ENCODE measurements at places on chromosomes 12 and 14.

DNA sequence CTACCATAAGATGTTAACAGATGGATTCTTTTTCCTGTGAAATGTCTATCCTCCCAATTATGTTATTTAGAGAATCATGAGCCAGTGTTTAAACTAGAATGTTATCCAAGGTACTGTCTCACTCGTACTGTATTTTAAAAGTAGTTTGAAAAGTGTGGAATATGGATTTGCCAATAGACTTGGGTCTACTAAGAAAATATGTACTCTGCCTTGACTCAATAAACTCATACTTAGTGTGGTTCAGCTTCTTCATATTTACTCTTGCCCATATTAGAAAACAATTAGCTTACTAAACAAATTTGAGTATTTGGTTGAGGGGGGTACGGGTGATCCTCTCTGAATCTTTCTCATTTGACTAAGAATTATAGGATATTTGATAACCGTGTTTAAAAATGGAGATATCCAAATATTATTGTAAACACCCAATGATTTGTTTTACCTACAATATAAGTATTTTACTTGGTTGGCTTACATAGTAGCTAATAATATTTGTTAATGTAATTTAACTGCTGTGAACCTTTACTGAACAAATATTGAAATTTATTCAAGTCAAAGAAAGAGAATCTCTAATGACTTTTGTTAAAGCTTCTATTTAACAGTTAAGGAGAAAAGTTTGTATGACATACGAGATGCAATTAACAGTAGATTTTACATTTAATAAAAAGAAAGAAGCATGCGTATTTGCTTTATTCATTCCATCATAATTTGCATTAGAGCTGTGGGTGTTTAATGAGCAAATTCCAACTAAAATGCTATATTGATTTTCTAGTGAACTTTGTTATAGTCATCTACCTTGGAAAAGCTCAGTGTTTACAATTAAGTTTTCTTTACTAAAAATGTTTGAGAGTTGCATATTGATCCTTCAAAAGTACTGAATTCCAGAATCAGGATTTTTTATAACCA is 81.2 kb downstream of the MIPOL1 start:
- DNase-seq: no peak

GRCh38 chr14:61538464-61539022 is 156.8 kb upstream of the HIF1A start:
- DNase-seq: no peak

- no peak for DNase-seq
These were observed 16.1 kb downstream of the ACADS start for GRCh38 chr12:120741476-120742421.

GRCh38 chr14:55807881-55808379 is 227.9 kb downstream of the KTN1 start:
- no peak for DNase-seq

- DNase-seq: no peak
These were observed 233.6 kb upstream of the SRRM4 start for GRCh38 chr12:118747771-118748170.

DNA sequence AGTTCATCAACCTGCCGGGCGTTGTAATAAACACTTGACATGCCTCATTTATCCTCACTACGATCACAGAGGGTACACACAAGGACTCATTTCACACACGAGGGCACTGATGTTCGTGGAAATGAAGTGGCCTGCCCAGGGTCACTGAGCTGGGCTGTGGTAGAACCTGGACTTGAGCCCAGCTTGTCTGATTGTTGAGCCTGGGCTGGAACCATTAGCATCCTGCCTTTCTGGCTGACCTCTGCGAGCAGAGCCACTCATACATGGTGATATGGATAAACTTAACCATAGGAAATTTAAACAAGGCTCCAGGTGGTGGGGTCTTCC is 16.6 kb upstream of the JDP2 start:
- no peak for DNase-seq

GRCh38 chr14:104446611-104447010 is 133.0 kb upstream of the C14orf180 start:
- no peak for DNase-seq

GRCh38 chr14:76612654-76613053 is 148.6 kb upstream of the VASH1 start:
- DNase-seq: no peak

- DNase-seq: no peak
These were observed 29.8 kb upstream of the PLEKHG6 start for GRCh38 chr12:6280672-6281071.

- peak; percentile 4 for DNase-seq
These were observed 11.7 kb upstream of the RAD51AP1 start for GRCh38 chr12:4526923-4527546.

DNA sequence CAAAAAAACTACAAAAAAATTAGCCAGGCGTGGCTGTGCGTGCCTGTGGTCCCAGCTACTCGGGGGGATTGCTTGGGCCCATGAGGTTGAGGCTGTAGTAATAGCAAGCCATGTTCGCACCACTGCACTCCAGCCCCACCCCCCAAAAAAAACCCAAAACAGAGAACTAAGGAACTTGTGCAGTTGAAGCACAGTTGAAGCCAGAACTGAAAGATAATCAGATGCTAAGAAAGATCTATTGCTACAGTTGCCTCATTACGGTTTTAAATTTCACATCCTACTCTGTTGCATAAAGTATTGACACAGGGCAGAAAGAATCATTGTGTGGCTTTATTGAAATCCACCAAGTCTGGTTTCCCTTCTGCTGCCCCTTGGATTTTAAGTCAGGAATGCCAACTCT is 3.8 kb downstream of the CS start:
- DNase-seq: no peak

GRCh38 chr12:105920161-105920684 is 218.5 kb downstream of the NUAK1 start:
- DNase-seq: no peak

- no peak for DNase-seq
These were observed 225.0 kb downstream of the GXYLT1 start for GRCh38 chr12:41919526-41920261.

DNA sequence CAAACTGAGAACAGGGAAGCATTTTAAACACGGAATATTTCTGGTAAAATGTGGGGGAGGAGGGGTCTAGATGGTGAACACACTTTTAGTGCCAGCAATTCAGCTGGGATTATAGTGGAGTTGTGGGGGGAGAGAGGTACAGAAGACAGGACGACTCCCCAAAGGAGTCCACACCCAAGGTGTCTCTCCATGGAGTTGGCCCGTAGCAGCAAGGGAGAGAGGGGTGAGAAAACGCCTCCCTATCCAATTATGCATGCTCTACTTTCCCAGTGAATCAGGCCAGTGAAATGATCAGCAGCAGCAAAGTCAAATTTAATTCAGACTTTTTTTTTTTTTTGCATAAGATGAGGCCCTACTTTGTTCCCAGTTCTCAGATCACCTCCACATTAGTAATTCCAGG is 38.6 kb downstream of the BTG1 start:
- no peak for DNase-seq

DNA sequence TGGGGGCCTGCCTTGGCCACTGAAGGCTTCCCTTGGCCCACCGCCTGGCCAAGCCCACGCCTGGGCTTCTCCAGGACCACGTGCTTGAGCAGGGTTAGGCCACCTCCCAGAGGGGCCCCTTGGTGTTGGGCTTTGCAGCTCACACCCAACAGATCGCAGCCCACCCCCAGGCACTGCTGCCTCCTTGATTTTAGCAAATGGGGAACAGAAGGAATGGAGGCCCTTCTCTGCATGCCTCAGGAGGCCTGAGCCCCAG is 23.3 kb downstream of the RAB35 start:
- DNase-seq: no peak

GRCh38 chr12:47412601-47413236 is 293.1 kb downstream of the RPAP3 start:
- DNase-seq: no peak

DNA sequence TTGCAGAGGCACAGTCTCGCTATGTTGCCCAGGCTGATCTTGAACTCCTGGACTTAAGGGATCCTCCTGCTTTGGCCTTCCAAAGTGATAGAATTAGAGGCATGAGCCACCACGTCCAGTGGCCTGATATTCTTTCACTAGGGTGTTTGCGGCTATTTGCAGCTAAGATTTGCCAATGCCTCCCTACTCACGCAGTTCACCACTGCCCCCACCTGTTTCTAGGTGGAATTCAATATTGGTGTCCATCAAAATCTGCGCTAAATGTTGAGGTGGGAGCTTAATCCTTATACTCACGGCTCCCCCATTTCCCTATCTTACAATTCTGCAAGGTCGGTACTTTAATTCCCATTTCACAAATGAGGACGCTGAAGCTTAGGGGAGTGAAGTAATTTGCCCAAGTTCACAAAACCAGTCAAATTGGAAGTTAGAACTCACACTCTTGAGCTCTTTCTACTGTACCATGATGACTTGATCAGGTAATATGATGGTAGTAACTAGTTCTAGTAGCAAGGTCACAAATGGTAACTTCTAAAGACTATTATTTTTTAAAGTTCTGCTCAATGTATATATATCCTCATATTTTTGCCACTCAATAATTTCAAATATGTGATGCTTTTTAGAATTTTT is 22.1 kb upstream of the LRRC9 start:
- DNase-seq: peak; percentile 32

- no peak for DNase-seq
These were observed 377 bp upstream of the BCL7A start for GRCh38 chr12:122021193-122021821.

- DNase-seq: no peak
These were observed 5.7 kb upstream of the DNAAF2 start for GRCh38 chr14:49640540-49641417.

DNA sequence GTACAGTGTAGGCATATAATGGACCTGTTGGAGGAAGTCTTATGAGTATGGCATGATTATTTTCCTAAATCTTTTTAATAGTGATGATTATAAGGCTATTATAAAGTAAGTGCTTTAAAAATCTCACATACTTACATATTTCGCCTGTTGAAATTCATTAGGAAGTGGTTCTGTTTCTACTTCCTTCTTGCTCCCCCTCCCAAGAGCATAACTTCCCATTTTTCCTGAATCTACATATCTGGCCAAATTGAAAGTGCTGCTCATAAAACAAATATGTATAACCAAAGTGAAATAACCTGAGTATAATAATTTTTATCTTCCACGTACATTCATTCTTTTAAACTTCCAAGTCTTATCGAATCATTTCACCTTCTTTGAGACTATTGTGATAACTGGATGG is 455.6 kb upstream of the SEL1L start:
- DNase-seq: no peak

DNA sequence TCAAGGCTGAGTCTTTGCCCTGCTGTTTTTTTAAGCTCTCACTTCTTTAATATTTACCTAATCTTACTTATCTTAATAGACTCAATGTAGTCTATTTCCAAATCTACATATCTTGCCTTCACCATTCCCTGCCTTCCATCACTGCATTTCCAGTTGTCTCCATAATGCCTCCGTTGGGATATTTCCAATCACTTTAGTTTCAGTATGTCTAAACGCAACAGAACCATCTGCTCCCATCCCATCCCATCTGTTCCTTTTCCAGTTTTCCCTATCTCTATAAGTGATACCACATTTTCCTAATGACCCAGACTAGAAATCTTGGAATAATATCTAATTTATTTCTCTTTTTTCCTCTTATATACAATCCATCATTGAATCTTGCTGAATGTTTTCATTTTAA is 15.1 kb upstream of the CCDC198 start:
- no peak for DNase-seq
